GM20000 (cell line): ENCODE measurements at places on chromosomes 11 and 22.

DNA sequence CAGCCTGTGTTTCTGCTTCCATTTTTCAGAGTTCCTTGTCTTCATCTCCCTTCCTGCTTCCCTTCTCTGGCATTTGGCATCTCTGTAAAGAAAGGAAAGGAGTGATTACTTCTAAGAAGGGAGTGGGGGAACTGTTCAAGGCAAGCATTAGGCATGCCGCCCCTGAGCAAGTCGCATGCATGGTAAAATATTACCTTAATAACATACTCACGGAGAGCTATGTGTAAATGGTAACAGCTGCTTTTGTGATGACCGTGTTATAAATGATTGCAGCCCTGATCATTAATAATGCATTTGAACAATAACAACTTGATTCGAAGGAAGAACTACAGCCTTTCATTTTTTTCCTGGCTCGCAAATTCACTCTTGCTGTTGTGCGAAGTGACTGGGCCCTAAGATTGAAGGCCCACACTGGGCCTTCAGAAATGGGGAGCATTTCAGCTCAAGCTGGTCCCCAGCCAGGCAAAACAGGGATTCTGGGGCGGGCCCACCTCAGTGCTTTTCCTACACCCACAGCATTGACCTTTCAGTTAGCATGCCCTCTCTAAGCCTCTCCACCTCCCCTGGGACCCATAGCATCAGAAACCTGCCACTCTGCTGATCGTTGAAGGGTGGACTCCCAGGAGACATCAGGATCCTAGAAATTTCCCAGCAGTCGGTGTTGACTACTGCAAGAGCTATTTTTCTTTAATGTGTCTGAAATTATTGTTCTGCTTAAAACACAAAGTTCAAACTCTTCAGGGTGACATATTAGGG, 263.0 kb upstream of the CADM1 start:
- DNase-seq, result no peak

DNA sequence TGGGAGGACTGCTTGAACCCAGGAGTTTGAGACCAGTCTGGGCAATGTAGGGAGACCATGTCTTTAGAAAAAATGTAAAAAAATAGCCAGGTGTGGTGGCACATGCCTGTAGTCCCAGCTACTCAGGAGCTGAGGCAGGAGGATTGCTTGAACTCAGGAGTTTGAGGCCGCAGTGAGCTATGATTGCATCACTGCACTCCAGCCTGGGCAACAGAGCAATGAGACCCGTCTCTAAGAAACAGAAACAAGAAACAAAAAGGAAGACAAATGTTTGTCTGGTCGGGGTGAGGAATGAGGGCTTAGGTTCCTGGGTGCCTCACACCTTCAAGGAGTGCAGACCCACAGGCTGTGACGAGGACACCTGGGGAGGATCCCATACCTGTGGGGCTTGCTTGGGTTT, 191.9 kb downstream of the CEP164 start:
- DNase-seq, result no peak

GRCh38 chr22:31947296-31947695, 3.0 kb downstream of the YWHAH start:
- DNase-seq, result peak; percentile 63

GRCh38 chr11:91850533-91851275, 373.9 kb upstream of the FAT3 start:
- DNase-seq, result no peak

DNA sequence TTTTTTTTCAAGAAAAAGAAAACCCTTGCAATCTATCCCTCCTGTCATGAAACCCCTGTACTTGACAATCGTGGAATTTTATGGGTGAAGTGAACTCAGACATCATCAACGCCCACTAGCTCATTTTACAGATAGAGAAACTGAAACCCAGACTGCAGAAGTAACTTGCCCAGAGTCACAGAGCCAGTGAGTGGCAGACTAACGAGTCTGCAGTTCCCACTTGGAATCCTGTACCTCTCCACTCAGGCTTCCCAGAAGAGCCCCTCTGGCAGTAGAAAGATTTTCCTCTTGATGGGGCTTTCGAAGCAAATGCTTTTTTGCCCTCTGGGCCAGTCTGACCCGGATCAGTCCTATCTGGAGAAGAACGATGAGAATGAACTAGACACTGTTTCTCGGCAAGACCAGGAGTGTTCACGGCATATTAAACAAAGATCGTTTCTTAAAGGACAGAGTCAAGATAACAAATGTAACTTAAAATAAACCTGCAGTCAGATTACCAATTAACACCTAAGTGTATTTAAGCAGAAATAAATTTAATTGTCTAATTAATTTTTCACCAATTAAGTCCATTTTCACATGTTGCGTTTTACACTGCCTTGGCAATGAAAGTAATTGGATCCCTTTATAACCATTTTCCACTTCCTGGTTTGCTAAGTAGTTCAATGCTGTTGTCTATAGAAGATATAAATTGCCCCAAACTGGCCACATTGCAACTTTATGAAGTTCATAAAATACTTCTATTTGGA, 61.3 kb upstream of the CREB3L1 start:
- no peak for DNase-seq

- no peak for DNase-seq
Measured at GRCh38 chr11:34798985-34799384, 117.2 kb downstream of the APIP start.

- peak; percentile 81 for DNase-seq
Measured at GRCh38 chr11:124867700-124868099, 2.5 kb downstream of the ROBO3 start.

DNA sequence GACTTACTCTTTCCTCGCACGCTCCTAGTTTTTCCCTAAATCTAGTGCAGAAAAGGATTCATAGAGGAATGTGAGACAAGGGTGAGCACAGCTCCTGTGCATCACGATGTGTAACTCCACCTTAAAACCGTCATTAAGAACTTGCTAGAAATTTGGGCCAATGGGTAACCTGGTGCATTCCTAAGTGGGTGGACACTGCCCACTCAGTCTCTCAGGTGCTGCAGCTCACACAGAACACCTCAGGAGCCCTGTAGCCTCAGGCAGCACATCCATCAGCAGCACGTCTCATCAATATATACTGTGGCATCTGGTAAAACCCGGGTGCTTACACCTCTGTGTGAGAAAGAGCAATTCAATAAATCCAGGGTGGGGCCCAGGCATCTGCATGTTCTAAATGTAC, 12.4 kb downstream of the POU2AF3 start:
- DNase-seq, result no peak

- no peak for DNase-seq
Measured at GRCh38 chr11:75697906-75698581, 19.6 kb upstream of the MOGAT2 start.

DNA sequence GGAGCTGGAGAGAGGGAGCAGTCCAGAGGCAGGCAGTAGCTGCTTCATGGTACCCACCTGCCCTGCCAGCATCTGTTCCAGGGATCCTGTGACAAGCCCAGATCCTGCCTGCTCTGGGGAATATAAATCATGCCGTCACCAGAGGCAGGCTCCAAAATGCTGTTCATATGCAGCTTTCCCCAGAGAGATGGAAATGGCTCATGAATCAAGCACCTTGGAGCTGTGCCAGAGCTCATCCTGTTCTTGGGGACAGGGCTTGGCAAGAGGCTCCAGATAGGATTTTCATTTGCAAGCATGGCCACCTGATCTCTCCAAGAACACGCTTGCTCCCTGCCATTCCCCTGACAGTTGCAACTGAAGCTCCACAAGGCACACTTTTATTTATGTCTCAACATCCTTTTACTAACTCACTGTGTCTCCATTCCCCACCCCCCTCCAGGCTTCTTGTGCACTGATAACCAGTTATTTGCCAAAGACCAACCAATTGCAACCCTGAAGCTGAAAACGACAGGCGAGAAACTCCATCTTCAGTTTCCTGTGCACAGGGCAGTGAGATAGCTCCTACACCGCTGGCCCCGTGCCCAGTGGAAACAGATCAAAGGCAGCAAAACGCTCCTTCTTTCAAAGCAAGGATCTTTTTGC, 115.8 kb upstream of the PITPNB start:
- no peak for DNase-seq

- DNase-seq, result no peak
Measured at GRCh38 chr22:47580121-47580520, 817.7 kb downstream of the TBC1D22A start.

- DNase-seq, result no peak
Measured at GRCh38 chr11:129440028-129440713, 64.5 kb downstream of the BARX2 start.
